ENCODE measurements at places on chromosomes 1 and 21.

DNA sequence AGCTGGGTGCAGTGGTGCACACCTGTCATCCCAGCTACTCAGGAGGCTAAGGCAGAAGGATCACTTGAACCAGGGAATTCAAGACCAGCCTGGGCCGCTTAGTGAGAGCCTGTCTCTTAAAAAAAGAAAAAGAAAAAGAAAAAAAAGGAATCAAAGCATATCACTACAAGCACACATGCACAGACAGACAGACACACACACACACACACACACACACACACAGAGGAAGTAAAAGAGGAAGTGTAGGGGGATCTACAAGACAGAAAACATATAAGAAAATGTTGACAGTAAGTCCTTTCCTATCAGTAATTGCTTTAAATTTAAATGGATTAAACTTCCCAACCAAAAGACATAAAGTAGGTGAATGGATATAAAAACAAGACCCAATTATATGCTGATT is 180.3 kb downstream of the FAF1 start:
- DNase-seq = peak; percentile 26

DNA sequence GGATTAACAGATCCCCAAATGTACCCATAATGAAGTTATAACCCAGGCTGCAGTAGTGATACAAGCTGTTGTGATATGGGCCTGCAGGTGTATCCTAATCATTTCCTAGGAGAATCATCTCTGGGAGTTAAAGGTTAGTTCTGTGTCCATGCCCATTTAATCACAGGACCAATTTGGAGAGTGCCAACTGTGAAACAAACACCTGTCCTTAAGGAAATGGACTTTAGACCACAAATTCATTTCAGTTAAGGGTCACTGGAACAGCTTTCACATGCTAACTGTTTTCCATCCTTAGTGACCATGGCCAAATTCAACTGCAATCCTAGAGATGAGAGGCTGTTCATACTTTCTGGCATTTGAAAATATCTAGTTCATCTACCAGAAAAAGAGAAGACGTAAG is 160.9 kb downstream of the GPATCH2 start:
- no peak for DNase-seq

- DNase-seq = no peak
Observed at GRCh38 chr1:14891991-14892390, 261.6 kb upstream of the TMEM51 start.

- no peak for DNase-seq
Observed at GRCh38 chr1:17765444-17766411, 10.6 kb downstream of the ACTL8 start.

GRCh38 chr21:29449306-29449950 is 150.7 kb downstream of the BACH1 start:
- DNase-seq = peak; percentile 75

GRCh38 chr21:15874615-15875014 is 144.8 kb downstream of the USP25 start:
- DNase-seq = no peak

GRCh38 chr1:168887381-168887780 is 158.4 kb upstream of the DPT start:
- DNase-seq = no peak

DNA sequence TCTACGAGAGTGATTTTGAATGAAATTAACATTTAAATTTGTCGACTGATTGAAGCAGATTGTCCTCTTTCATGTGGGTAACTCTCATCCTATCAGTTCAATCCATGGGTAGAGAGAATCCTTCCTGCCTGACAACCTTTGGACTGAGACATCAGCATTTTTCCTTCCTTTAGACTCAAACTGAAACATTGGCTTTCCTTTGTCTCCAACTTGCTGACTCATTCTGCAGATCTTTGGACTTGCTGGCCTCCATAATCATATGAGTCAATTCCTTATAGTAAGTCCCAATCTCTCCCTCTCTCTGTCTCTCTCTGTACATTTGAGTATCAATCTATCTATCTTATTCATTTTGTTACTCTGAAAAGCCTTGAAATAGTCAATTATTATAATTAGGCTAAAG is 416.7 kb downstream of the LRRIQ3 start:
- no peak for DNase-seq

GRCh38 chr1:167016100-167016750 is 27.1 kb downstream of the MAEL start:
- DNase-seq = no peak

DNA sequence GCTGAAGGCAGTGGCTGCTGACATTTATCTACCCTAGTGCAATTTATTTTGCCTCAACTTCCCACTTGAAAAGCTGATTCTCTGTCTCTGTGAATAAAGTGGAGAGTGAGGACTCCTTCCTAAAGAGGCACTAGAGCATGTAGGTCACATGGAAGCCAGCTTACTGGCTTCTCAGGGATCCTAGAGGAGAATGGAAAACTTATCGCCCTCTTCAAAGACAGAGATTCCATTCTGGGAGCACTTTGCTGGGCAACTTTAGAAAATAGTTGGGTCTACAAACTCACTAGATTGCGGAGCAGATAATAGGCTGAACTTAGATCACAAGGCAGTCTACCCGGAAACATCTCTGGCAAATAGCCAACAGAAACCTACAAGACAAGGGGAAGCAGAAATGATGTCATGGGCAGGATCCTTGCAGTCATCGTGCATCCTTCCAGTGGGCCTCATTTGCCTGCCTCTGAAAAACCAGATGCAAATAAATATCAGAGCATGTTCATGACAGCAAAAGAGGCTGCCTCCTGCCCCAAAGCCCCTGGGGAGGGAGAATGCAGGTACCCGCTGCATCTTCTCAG is 104.8 kb upstream of the BARHL2 start:
- no peak for DNase-seq

GRCh38 chr21:27423906-27424595 is 457.2 kb upstream of the ADAMTS5 start:
- no peak for DNase-seq

GRCh38 chr1:178627037-178627436 is 98.0 kb upstream of the RALGPS2 start:
- no peak for DNase-seq

DNA sequence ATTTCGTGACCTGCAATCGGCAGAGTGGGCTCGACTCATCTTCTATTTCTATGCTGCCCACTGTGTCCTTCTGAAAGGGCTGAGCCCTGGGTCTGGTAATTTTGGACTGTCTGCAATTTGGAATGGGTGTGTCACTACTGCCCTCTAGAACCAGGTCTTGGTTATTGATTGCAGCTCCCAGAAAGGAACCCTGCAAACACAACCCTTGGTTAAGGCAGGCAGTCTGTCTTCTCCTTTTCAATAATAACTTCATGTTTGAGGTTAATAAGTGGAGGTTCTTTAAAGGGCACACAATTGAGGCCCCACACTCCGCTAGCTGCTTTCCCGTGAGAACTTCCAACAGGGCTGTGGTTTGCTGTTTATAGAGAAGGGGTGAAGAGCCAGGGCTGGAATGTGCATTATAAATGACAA is 79.9 kb upstream of the LYST start:
- DNase-seq = no peak

- DNase-seq = no peak
Observed at GRCh38 chr1:38246955-38247952, 200.7 kb upstream of the POU3F1 start.

GRCh38 chr1:121558514-121558913 is 373.7 kb downstream of the SRGAP2C start:
- DNase-seq = no peak

DNA sequence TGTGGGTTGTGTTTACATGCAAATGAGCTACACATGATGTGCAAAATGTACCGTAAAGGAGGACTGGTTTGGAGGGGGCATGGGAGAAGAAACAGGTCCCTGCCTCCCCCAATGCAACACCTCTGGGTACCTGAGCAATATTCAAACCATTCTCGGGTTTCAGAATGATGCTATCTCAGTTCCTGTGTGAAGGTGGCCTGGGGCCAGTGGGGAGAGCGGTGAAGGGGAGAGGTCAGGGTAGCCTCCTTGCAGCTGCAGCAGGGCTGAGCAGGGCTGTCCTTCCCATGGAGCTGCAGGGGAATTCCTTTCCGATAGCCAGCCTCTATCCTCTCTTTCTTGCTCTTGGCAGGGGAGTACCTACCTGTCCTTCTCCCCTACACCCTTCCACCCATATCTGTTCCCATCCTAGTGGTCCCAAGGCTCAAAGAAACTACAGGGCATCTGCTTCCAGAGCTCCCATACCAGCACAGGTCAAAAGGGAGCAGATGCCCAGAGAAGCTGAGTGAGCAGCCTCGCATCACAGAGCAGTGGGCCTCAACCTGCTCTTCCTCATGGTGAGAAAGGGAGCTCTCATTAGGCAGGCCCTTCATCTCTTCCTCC is 11.9 kb downstream of the MEF2D start:
- no peak for DNase-seq

GRCh38 chr1:8598783-8599182 is 218.7 kb downstream of the RERE start:
- DNase-seq = no peak

DNA sequence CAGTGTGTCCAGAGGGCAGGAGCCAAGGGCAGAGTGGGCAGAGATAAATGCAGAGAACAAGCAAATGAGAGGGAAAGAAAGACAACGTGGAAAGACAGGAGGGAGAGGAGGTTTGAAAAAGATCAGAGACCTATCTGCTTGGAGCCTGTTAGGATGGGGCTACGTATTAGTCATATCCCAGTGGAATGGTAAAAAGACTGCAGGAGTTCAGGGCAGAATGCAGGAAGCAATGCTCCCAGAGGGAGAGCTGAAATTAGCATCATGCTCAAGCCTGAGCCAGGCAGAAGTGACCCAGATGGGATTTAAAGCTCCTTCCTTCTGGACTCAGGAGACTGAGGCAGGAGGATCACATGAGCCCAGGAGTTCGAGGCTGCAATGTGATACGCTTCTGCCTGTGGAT is 261.3 kb upstream of the CHRM3 start:
- no peak for DNase-seq

DNA sequence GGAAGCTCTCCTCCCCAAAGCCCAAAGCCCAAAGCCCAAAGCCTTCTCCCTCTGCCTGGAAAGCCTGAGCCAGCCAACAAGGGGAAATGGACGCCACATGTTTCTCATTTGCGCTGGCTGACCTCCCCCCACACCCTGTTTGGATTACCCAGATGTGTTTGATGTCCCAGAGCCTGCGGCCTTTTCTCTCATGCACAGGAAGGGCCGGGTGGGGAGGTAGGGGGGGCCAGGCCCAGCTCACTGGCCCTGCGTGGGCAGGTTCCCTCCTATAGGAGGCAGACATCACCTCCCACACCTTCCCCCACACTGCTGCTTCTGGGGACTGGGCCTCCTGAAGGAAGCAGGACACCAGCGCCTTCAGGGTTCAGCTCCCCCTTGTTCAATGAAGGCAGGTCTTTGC is 116.3 kb downstream of the NAV1 start:
- no peak for DNase-seq

DNA sequence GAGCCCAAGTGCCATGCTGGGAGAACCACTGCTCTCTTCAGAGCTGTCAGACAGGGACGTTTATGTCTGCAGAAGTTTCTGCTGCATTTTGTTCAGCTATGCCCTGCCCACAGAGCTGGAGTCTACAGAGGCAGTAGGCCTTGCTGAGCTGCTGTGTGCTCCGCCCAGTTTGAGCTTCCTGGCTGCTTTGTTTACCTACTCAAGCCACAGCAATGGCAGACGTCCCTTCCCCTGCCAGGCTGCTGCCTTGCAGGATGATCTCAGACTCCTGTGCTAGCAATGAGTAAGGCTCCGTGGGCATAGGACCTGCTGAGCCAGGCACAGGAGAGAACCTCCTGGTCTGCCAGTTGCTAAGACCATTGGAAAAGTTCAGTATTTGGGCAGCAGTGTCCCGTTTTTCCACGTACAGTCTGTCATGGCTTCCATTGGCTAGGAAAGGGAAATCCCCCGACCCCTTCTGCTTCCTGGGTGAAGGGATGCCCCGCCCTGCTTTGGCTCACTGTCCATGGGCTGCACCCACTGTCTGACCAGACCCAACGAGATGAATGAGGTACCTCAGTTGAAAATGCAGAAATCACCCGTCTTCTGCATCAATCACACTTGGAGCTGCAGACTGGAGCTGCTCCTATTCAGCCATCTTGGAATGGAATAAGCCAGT is 31.9 kb downstream of the CYP4B1 start:
- DNase-seq = no peak

DNA sequence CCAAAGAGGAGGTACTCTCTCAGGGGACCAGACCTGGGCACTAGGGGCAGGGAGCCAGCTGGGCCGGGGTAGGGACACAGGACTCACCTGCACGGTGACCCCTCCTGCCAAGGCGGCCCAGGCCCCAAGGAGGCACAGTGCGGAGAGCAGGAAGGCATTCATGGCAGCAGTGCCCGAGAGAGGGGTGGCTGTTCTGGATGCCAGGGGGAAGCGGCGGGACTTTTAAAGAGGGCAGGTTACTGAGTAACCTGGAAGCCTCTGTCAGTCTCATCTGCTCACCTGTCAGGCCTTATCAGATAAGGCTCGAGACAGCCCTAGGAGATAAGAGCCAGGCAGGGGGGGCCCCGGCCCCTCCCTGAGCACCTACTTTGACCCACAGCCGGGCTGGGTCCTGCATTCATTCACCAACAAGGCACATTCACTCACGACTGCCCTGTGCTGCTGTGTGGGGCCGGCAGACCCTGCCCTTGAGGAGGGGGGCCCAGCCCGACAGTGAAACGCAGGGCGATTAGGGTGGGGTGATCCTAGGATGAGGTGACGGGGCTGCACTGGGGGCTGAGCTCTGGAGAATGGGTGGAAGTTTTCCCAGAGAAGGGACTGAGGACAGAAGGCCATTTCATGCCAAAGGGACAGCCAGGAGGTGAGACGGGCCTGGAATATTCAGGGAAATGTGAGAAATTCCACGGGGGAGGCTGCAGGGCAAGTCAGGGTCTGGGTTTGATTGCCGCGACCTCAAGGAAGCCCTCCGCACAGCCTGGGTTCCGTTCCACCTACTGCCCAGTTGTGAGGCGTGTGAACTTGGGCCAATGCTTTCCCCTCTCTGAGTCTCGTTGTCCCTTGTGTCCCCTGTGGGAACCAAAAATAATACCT is at the start of gene GUCA2A:
Gene GUCA2A (minus strand): TSS at position 195 of the 870 bp plus-strand sequence. CDS start 33 bp downstream, at position 162.
- no peak for DNase-seq

DNA sequence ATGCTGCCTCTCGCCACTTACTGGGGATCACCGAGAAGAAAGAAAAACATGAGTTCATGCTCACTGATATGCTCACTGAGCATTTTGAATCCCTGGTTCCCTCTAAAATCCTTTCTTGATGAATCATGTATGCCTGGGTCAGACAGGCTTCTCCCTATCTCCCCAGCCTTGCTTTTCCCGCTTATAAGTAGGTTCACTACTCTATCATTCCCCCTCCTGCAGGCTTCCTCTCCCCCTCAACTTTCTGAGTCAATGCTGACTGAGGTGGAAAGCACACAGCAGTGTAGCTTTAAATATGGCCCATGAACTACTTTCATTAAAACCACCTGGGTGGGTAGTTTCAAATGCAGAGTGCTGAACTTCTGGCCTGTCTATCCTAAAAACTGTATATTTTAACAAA is 41.7 kb downstream of the FMO4 start:
- DNase-seq = no peak

DNA sequence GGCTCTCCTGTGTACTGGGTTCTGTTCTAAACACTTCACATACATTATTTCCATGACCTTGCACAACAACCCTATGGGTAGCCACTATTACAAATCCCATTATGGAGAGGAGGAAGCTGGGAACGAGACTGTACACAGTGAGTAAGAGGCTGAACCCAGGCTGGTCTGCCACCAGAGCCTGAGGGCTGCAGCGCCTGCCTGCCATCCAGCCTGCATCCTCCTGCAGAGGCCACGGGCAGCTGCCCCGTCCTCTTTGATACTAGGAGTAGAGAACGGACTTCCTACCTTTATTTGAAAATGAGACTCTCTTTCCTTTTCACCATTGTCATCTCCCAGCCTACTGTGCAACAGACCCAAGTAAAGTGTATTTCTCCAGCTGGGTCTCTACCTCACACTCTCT is 370.0 kb downstream of the HHAT start:
- no peak for DNase-seq

- no peak for DNase-seq
Observed at GRCh38 chr1:79614762-79615161, 608.2 kb upstream of the ADGRL4 start.
